ENCODE measurements at places on chromosomes 2 and 18.

- DNase-seq = no peak
Measured at GRCh38 chr2:20596193-20596972, 54.5 kb downstream of the HS1BP3 start.

- DNase-seq = no peak
Measured at GRCh38 chr2:229832510-229832898, 89.3 kb downstream of the TRIP12 start.

GRCh38 chr2:86368161-86368824, 30.9 kb upstream of the REEP1 start:
- DNase-seq = no peak

GRCh38 chr2:193783681-193784080, 1588.9 kb upstream of the TMEFF2 start:
- DNase-seq = no peak

DNA sequence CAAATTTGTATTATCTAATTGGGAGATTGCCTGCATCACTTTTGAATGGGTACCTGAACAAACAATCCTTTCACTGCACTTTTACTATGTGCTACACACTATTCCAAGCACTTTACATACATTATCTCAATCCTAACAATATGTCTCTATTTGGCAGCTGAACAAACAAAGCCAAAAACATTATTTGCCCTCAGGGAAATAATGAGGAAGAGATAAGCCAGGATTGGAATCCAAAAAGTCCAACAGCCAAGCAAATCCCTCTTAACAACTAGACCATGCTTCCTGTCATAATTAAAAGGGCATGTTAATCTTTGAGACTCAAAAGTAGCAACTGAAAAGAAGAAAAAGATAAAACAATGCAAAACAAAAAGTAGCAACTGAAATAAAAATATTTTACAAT, 32.1 kb downstream of the RPRD1A start:
- DNase-seq = no peak

- no peak for DNase-seq
Measured at GRCh38 chr2:115569547-115569946, 1127.1 kb downstream of the DPP10 start.

- DNase-seq = no peak
Measured at GRCh38 chr2:50791271-50791670, 240.7 kb downstream of the NRXN1 start.

DNA sequence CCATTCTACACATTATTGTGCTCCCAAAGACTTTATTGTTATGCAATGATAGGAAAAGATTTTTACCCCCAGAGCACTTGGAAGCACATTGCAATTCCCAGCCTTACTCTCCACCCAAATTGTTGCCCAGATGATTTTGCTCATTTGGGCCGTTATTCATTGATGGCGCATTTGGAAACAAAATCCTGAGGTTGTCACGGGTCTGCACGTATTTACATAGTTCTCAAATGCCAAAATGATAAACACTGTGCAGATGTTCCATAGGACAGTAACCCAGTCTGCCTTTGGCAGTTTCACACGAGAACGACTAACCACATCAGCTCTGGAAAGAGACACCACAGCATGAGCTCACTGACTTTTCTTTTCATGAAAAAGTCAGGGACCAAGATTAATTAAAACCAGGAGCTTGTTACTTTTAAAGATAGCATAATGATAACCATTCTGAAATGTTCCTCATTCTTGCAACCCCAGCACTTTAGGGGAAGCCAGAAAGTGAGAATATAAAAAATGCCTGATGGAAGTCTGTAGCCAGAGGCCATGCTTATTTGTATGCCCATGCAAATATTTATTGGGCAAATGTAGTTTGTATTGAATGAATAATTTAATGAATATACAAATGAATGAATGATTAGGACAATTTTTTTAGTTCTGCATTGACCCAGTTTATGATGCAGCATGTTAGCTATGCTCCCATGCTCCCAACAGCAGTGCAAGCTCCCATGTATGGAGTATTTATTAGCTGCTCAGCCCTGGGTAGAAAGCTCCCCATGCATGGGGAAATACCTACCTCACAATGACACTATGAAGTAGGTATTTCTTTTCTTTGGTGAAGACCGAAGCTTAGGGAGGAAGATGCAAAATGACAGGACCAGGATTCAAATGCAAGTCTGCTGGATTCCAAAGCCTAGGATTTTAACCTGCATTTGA, 84.6 kb downstream of the MAIP1 start:
- no peak for DNase-seq

DNA sequence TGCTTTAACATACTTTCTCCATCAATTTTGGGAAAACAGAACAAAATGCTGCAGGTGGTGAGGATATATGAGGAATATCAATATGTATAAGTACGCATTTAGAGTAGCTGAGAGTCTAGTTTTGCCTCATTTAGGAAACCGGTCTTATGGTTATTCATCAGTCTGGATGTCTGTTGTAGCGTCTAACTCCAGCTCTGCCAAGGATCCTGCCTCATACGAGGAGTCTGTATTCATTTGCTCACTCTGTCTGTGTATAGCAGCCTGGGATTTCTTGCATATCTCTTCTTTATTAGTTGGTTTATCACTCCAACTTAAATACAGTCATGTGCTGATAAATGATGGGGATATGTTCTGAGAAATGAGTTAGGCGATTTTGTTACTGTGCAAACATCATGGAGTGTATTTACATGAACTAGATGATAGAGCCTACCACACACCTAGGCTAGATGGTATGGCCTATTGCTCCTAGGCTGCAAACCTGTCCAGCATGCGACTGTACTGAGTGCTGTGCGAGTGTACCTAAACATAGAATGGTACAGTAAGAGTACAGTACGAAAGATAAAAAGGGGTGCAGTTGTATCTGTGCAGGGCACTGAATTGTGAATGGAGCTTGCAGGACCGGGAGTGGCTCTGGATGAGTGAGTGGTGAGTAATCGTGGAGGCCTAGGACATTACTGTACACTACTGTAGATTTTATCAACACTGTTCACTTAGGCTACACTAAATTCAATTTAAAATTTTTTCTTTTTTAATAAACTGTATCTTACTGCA, 148.1 kb downstream of the ZNF407 start:
- no peak for DNase-seq

- no peak for DNase-seq
Measured at GRCh38 chr2:118806797-118807667, 40.4 kb downstream of the EN1 start.

DNA sequence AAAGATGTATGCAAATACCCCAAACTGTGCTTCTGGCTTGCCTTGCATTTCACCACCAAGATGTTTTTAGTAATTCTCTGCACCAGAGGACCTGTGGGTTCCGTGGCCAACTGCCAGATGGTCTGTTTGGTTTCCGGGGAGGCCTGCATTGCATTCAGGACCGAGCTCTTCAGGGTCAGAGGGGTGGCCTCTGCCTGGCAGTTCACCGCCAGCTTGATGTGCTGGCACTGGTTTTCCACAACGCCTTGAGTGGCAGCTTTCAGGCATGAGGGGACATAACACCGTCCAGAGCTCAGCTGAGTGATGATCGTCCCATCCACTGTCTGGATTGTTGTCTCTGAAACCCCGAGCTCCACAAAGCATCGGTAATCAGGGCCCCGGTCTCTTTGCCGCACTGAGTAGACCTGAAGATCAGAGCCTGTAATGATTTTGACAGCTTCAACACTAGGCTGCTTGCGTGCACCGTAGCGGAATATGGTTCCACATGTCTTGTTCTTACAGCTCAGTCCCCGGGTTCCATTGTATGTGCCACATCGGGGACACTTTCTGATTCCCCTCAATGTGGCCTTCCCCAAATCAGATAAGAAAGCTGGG, 9.4 kb downstream of the C2orf42 start:
- no peak for DNase-seq

- DNase-seq = no peak
Measured at GRCh38 chr18:10444314-10445006, 10.0 kb upstream of the APCDD1 start.

DNA sequence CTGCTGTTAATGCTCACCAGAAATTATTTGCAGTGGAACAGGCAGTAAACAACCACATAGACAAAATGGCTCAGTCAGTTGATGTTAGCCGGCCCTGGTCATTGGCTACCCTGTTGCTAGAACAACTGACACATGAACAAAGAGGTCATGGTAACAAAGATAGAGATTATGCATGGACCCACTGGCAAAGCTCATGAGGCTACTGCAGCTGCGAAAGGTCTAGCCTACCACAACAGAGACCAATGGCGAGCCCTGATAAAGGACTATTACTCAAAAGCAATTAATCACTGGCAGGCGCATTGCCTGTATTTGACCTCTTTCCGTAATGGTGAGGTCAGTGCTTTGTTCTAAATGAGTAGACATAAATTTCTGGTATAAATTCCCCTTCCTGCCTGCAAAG, 474.2 kb downstream of the DSC3 start:
- no peak for DNase-seq

DNA sequence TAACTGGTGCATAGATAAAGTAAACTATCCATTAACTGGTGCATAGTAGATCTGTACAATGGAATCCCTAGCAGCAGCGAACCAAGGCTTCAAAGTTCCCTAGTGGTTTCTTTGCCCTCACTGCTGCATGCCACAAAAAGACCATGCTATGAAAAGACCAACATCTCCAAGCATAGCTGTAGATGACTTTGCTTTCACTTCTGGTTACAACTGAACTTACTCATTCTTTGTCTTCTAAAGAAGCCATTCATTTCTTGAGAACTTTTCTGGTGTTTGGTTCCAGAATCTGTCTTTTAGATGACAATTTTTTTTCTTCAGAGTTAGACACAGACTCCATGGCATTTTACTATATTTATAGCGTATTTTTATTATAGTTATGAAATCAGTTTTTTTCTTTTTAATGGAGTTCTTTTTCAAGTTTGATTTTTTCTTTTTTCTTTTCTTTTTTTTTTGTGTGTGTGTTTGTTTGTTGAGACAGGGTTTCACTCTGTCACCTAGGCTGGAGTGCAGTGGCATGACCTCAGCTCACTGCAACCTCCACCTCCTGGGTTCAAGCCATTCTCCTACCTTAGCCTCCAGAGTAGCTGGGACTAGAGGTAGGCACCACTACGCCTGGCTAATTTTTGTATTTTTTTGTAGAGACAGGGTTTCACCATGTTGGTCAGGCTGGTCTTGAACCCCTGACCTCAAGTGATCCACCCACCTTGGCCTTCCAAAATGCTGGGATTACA, 63.6 kb downstream of the SLC35F5 start:
- no peak for DNase-seq

DNA sequence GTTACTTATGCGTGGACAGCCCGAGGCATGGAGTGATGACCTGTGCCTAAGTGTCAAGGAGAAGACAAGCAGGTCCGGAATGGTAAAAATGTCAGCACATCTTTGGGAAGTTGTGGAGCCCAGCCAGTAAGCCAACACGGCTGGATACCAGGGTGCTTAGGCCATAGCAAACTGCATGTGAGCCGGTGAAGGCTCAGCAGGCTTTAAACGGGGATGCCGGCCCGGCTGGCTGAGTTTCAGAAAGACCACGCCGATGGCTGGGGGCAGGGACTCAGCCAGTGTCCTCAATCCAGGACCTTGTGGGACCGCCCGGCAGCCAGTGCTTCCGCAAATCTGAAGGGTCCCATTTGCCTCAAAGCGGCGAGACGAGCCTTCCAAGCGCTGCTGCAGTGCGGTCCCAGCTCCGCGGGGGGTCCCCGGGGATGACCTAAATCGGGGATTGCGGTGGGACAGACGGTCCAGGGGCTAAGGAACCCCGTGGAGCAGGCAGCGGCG, 946 bp upstream of the AGAP1 start:
- DNase-seq = no peak

GRCh38 chr2:235693279-235693678, 199.4 kb downstream of the AGAP1 start:
- no peak for DNase-seq

- no peak for DNase-seq
Measured at GRCh38 chr18:13054336-13054735, 63.2 kb downstream of the CEP192 start.

- DNase-seq = no peak
Measured at GRCh38 chr2:216114382-216114713, 5.2 kb downstream of the XRCC5 start.

GRCh38 chr18:62372156-62372555, 47.0 kb downstream of the TNFRSF11A start:
- DNase-seq = no peak

DNA sequence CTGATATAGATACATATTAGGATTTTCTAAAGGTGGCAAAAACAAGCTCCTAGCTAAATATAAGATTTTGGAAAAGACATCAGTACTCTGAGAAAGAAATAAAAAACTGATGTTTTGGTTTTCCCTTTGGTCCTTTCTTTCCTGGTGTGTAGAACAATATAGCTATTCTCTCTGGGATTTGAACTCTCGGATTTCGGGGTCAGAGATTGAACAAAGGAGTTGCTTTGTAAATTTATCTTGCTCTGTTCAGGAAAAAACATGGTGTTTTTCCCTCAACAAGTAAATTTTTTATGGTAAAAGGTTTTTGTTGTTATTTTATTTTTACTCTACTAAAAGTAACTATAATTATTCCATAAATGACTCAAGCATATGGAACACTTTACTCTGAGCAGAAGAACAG, 889.3 kb downstream of the ERBB4 start:
- DNase-seq = no peak

GRCh38 chr18:12907258-12907925, 23.4 kb upstream of the PTPN2 start:
- DNase-seq = no peak

DNA sequence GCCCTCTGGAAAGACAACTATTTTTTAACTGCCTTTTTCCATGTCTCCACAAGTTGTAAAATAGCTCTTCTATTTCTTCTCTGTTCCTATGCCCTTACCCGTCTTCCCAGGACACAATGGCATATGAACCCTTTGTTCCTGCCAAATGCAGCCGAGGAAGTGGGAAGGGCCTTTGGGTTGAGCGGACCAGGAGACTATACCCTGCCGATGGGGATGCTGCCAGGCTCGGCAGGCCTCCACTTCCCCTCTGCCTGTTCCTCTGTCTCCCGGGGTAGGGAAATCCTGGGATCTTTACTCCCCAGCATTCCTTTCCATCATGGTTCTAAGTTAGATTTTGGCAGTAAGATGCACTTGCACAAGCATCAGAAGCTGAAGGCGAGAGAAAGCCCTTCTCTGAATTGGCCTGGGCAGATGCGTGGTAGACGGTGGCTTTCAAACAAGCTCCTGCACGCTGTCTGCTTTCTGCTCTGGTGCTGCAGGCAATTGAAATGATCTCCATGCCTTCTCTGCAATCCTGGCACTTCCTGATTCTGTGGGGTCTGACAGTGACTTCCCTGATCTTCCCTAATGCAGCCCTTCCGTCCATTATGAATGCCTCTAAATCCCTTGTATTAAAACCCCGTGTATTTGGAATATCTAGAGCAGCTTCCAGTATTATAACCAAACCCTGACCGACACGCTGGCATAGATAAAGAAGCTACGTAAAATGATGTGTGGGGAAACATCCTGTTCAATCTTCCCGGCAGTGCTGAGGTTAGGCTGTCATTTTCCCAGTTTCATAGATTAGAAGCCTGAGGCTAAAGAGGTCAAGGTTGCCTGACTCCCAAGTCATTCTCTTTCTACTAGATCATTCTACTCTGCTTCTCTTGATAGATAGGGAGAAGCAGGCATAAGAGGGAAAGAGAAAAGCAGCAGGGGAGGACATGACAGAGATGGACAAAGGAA, 69.8 kb downstream of the MCFD2 start:
- no peak for DNase-seq

- DNase-seq = no peak
Measured at GRCh38 chr2:74836675-74837401, 2.9 kb downstream of the HK2 start.

GRCh38 chr2:191321861-191322662, 76.9 kb downstream of the MYO1B start:
- no peak for DNase-seq

Measured in thoracic aorta (tissue), 2 donors.